MV-4-11 (cell line): ENCODE measurements at places on chromosomes 7 and 10.

DNA sequence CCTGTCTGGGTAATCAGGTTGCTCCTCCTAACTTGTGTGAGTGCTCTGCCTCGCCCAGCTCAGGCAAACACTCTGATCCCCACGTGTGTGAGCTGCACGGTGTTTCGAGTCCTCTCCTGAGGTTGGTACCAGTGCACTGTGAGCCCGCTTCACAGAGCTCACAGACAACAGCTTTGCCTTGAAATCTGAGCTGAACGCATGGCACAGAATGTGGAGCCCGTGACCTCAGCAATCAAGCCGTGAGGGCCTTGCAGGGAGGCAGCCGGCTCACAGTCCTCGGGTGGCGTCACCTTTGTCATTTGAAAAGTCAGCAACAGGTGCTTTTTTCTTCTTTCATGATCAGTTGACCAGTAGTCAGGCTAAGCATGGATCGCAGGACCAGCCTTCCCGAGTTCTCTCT, 60.2 kb upstream of the ADGRA1 start:
- no peak for DNase-seq

DNA sequence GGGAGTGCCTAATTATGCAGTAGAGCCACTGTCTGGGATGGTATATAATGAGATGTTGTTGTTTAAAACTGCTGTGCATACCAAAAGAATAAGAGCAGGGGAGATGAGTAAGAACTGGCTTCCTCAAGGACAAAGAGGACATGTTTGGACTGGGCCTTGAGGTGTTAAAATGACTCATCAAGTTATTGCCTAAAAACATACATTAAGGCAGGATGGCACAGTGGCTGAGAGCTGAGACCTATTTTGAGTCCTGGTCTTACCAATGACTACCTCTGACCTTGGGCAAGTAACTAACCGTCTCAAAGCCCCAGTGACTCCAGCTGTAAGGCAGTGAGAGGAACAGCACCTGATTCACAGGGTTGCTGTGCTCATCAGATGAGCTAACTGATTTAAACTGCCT, 71.1 kb downstream of the CFAP58 start:
- no peak for DNase-seq

DNA sequence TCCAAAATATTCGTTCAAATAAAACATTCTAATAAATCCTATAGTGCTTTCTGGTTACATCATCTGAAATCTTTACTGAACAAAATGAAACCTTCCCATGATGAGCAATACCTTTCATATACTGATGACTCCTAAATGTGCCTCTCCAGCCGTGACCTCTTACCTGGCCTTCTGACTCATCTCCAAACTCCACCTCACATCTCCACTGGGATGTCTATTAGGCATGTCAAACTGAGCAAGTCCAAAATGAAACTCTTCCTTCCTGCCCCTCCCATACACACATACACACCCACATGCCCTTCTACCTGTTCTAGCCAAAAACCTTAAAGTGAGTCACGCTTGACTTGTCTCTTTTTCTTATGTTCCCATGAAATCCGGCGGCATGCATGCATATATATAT, 22.9 kb downstream of the GSAP start:
- no peak for DNase-seq

- DNase-seq: no peak
Observed at GRCh38 chr10:132186488-132187429, at the start of gene DPYSL4. DPYSL4 (plus strand) TSS chr10:132186948; CDS start chr10:132187064, 116 bp downstream.

- DNase-seq: no peak
Observed at GRCh38 chr7:66576646-66577045, 52.0 kb upstream of the KCTD7 start.
